ENCODE measurements at places on chromosomes 4 and X.

DNA sequence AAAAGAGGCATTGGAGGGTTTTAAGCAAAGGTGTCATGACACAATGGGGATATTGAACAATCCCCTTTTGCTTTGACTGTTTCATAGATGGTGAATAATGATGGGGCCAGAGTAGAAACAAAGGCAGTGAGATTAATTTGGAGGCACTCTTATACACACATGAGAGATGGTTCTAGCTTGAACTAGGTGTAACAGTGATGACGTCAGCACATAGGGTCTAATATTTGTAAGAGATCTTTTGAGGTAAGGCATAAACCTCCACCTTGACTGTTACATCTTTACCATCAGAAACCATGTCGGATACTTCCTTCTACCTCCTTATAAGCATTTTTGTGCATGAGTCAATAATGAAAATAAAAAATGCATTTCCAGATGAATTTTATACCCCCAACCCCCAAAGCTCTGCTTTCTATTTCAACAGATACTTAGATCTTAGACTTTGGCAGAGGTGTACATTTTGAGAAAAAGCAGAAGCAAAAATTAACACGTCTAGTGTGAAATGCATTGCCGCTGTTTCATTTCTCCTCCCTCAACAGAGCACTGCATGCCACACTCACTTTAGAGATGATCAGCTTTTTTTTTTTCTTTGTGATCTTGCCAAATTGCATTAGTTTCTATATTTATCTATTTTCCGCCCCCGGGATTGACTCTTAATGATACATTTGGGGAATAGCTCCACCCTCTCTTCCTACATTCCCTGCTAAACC is 87.2 kb downstream of the HS3ST1 start:
- no peak for DNase-seq

DNA sequence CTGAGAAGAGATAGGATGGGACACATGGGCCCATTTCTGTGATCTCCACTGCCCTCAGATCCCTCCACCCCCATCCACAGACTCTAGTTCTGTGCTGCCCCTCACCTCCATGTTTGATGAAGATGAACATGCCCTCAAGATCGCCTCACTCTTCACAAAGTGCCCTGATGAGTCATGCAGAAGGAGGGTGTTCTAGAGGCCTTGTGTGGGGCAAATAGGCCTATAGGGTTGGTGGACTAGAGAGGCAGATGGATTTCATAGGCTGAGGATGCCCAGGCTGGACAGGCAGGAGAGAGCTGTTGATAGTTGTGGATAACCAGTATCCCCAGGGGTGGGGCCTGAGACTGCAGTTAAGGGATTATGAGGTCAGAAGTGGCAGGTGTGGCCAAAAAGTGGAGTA is at the start of gene CXorf65:
Gene CXorf65 (minus strand): TSS at position 314 of the 400 bp plus-strand sequence. CDS start 184 bp downstream, at position 130.
- no peak for DNase-seq

DNA sequence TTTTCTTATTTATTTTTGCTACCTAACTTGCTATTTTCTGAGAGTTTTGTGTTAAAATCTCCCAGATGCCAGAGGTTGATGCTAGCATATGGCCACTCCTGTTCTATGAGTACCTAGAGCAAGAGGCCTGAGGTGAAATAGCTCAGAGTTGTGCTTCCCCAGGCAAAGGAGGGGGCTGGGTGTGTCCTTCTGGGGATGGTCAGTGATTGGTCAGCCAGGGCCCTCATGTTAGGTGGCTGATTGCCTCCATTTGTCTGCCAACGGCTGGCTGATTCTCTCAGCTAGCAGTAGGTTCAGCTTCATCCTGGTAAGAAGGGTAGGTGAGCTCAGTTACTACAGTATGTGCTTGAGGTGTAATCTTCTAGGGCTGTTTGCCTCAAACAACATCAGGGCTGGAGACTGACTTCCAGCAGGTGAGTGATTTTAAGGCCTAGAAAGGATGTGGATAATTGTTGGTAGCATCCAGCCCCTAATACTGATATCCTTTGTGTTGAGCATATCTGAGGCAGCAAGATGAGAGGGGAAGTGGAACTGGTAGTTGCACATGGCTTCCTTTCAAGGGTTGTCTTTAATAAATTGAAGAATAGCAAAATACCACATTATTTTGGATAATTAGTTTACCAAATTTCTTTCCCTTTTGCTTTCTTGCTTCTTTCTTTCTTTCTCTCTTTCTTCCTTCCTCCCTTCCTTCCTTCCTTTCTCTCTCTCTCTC is 62.5 kb upstream of the RHOH start:
- DNase-seq: no peak

DNA sequence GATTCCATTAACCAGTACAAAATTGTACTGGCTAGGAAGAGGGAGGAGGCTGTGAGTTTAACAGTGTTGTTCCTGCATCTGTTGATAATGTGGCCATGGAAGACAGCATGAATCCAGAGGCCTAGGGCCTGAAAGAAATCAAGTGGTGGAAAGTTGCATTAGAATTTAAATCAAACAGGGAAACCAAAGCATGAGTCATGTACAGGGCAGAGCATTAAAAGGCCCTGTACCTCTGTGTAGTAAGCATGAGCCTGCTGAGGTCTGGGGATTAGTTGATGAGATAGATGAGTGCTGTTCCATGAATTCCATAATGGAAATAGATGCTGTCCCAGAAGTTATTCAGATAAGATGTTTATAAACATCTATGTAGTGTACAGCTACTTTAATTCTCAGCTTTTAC is 58.3 kb downstream of the MID1IP1 start:
- DNase-seq: no peak

DNA sequence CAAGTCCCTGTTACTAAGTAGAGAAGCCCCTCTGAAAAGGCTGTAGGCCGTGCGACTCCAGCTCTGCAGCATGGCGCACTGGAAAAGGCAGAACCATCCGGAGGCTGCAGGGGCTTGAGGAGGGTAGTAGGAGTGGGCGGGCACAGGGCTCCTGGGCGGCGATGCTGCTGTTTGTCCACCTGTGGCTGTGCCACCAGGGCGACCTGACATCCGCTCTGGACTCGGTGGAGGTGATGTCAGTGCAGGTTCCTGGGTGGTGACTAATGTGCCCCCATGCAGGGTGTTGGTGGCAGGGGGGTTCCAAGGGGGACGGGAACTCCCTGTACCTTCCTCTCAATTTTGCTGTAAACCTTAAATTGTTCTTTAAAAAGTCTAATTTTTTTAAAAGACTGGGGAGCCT is 58.3 kb downstream of the PCGF3 start:
- no peak for DNase-seq

DNA sequence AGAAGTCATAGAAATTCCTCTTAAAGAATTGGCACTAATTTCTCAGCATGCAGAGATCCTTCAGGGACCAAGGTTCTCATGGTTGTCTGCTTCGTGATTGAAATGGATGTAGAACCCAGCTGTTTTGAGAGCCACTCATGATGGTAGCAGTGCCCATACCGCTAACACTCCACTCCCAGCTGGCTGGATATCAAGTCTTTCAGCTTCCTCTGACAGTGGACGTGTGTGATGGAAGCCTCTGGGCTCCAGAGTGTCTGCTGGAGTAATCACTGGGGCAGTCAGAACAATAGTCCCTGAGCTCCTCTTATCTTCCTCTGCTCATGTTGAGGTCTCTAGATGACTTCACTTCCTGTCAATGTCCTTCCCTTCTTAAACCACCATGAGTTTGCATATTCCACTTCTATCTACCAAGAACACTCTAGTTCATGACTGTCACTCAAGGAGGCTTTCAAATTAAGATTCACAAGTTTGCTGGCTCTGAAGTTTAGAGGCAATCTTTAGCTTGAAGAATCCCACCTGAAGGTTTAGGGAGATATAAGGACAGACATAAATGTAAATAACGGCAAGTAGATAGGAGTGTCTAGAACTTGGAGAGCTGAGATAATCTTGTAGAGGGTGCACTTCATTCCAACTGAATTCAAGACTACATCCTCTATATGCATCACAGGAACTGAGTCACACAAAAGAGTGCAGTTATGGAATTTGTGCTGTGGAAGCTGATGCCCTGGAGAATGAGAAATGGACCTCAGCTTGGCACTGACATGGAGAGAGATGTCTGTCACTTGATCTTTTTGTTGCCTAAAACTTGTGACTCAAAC is 64.5 kb upstream of the WDR1 start:
- no peak for DNase-seq

DNA sequence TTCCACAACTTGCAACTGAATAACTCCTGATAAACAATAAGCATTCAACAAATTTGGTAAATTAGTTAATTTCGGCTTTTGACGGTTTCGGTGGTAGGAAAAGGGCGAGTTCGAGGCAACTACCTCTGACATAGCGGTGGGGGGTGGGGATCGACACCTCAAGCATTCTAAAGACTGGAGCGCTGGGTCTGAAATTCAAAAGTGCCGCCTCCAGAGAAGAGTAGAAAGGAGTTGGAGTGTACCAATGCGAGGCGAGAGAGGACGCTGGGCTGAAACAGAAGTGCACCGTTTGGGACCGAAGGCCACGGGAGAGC is 725 bp downstream of the SMC1A start:
- no peak for DNase-seq

GRCh38 chrX:20595928-20596575 is 329.3 kb upstream of the RPS6KA3 start:
- DNase-seq: no peak

DNA sequence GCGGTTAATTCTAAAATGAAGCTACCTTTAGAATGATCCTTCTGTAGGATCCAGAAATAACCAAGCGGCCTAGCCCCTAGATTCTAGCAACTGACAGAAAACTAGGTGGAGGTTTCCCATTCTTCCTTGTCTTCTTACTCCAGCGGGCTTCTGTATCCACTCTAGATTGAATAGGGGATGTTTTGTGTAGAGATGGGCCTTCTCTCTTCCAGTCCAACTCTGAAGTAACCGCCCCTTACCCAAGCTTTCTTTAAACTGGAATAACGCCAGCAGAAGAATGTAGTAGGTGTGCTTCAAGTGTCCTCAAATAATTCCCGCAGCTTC is 386 bp upstream of the TMEM184C start:
- no peak for DNase-seq

- no peak for DNase-seq
Observed at GRCh38 chr4:182918044-182918607, 940 bp upstream of the DCTD start.

- DNase-seq: no peak
Observed at GRCh38 chrX:11755724-11756123, 2.3 kb upstream of the MSL3 start.

DNA sequence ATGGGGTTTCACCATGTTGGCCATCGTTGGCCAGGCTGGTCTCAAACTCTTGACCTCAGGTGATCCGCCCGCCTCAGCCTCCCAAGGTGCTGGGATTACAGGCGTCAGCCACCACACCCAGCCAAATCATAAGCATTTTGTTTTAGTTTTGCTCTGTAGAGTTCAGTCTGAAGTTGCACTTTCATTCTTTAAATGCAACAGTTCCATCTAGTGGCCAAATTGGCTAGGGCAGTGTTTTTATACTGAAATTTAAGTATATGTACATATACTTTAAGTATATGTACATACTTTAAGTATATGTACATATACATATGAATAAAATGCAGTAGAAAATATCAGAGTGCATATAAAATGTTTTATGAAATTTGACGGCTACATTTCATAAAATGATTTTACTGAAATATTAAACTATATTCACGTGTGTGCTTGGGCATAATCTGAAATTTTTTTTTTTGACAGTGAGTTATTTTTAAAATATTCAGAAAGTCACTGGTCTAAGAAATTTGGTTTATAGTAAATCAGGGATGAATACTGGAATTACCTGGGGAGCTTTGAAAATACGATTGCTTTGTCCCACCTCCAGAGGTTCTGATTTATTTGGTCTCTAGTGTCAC is 145.5 kb downstream of the NWD2 start:
- DNase-seq: peak; percentile 47

DNA sequence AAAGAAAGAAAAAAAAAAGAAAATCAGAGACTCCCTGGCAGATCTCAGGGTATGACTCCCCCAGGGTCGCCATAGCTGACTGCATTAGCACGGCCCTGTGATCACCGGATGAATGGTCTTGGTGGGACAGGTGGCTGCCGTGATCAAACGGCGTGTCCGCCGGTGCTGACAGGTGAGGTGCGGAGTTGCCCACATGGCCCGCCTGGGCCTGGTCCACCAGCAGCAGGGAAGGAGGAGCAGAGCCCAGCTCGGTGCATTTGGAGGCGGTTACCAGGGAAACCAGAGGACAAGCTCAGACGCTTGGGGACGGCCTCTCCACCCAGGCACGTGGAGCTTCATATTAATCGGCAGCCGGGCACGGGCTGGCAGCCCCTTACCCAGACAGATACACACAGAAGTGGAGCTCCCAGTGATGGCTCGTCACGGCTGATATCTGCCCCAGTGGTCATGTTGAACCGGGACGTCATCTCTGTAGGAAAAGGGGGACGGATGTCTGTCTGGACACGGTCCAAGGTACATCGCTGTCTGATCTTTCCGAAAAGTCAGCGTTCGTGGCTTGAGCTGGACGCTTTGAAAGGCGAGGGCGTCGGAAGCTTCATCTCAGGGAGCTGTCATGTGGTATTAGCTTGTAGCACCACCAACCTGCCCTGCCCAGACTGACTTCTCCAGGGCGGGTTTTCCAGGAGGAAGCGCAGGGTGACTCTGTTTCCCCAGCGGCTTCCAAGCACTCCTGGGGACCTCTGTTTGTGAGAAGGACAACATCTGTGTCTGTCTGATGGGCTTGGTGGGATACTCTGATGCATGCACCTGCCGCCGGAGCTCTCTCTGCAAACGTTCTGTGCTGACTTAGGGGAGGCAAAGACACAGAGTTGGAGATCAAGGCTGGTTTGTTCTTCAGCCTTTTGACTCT is 180.7 kb downstream of the CRLF2 start:
- no peak for DNase-seq

DNA sequence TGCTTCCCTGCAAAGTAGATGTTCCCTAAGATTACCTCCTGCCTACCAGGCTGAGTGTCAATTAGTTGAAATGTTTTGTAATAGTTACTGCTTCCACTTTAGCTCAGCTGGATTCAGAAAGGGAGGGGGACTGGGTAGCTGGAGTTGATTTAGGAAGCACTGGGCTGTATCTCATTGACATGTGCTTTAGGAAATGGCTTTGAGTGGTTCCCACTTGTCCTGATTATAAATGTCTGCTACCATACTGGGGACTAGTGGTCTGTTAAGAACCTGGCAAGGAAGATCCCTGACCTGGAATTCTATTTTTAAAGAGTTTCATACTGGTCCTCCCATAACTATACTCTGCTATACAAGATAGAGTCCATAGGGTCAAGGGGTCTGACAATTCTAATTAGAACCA is 363.9 kb upstream of the PPP1R2C start:
- no peak for DNase-seq

Measured in NCI-H187 treated with DMSO at 0.1 percent for 48 hours (cell line).